ENCODE measurements at places on chromosomes 1 and 21.

DNA sequence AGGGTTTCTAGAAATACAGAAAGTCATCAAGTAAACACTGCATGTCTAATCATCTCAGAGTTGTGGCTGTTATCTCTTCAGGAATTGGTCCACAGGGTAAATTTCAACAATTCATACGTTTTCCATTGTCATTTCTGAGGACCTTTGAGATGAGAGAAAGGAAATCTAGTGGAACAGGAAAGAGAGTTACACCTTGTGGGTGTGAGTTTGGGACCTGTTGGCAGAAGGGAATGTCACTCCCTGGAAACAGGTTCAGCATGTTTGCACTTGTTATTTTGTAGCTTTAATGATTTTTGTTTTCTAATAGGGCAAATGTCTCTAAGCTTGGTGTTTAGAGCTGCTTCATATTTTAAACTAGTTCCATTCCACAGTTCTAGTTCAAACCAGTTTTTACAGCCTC is 5.6 kb downstream of the TMEM167B start:
- no peak for DNase-seq

GRCh38 chr1:234324821-234325220 is 48.4 kb upstream of the COA6 start:
- DNase-seq: no peak

DNA sequence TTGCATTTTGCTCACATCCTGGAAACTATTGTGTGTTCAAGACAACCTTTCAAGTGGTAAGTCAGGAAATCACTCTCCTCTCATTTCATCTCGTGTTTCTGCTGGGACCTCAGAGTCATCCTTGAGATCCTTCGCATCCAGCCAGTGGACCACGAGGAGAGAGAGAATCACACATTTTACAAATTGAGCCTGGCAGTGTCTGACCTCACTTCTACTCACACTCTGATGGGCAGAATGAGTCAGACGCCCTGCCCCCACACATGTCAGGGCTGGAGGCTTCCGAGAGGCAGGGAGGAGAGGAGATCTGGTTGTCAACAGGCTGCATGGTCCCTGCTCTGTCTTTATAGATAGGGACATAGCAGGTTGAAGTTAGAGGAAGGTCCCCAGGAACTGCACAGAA is 509.7 kb downstream of the AJAP1 start:
- DNase-seq: no peak

GRCh38 chr21:33024201-33025103 is 1.3 kb upstream of the OLIG2 start:
- no peak for DNase-seq

GRCh38 chr1:226575739-226576378 is 27.3 kb downstream of the STUM start:
- no peak for DNase-seq

- DNase-seq: no peak
Observed at GRCh38 chr1:157156058-157156541, 17.9 kb upstream of the ETV3 start.

GRCh38 chr1:22105611-22106207 is 37.2 kb downstream of the WNT4 start:
- DNase-seq: no peak

GRCh38 chr1:159014003-159014571 is 4.4 kb downstream of the IFI16 start:
- no peak for DNase-seq

- no peak for DNase-seq
Observed at GRCh38 chr1:10105484-10105883, 72.7 kb downstream of the UBE4B start.

GRCh38 chr1:224722838-224723237 is 106.7 kb downstream of the CNIH3 start:
- no peak for DNase-seq

DNA sequence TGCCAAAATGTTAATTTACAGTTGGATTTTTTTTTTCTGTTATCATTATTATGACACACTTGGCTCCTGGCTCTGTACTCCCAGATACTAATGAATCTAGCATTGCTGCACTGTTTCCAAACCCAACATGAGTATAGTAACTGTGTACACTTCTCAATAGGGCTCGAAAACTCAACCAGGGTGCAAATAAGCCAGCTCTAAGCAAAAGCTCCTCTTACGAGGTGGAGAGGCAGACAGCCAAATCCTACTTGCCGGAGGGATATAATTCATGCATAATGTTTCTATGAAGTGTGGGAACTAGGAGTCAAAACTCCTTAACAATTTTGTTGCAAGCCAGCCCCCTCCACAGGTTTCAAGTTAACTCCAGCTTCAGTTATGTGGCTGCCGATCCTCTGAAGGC is 510.4 kb upstream of the ZP4 start:
- no peak for DNase-seq

DNA sequence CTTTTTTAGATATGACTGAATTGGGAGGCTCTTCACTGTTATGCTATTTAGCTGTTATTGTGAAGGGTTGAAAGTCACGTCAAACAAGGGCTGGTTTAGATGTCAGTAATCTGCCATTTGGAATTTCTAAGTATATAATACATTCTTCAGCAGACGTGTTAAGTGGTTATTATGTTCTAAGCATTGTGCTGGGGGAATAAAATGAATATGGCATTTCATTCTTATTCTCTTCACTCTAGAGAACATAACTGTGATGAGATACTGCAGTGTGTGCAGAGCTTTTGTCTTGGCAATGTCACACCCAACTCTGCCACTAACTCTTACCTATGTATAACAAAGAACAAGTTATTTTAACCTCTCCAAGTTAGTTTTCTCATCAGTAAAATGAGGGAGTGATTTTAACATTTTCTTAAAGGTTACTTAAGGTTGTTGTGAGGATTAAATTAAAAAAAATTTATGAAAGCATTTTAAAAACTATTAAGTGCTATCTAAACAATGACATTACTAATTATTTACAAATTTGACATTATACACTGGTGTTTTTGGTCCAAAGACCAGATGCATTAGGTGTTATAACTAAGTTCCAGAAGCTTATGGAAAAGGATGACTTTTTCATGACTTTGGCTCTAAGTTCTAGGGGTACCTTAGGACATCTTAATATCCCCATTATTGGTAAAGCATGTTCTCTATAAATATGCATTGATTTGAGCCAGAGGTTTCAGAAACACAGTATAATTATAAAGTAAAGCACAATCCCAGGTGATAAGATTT is 58.3 kb downstream of the SLC30A7 start:
- DNase-seq: no peak

GRCh38 chr1:145979746-145980456 is 15.4 kb downstream of the POLR3GL start:
- no peak for DNase-seq

DNA sequence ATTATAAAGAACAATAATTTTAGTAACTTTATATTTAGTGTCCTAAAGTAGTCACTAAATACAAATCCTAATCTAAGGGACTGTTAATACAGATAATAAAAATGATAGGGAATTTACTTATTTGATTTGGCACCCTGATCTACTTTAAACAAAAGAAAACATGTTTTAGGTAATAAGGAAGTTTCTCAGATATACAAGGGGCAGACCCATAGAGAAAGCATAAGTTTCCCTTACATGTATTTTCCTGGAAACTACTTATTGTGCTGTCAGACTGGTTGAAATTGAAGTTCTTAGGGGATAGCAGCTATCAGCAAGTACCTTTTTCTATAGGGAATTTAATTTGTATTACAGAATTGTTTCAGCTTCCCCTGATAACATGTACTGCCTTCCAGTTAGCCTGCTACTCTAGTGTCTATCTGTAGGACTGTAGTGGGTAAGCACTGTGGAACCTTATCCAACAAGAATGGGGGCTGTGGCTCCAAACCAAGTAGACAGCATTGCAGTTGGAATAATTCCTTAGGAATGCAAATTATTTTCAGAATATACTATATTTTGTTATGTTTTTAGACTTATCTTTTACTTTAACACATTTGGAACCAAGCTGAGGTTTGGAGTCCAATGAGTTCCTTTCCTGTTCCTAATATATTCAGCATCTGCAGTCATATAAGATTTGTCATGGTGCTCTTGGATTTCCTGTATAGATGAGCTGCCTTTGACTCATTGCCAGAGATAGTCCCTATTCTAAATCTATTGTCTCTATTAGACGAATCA is 14.7 kb downstream of the MSH4 start:
- no peak for DNase-seq

- no peak for DNase-seq
Observed at GRCh38 chr1:109807402-109807801, 43.7 kb upstream of the EPS8L3 start.

DNA sequence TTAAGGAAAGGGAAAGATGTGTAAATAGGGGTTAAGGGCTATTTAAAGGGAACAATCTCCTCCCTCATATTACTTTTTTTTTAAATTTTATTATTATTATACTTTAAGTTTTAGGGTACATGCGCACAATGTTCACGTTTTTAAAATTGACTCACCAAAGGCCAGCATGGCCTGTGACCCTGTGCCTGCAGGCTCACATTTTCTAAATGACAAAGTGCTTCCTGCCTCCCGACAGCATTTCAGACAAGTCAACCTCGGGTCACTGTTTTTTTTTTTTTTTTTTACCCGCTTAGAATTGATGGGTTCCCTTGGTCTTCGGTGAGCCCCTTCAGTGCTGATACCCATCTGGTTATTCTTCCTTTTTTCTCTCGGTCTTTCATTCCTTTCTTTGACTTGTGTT is 70.4 kb upstream of the SCAF4 start:
- DNase-seq: no peak

DNA sequence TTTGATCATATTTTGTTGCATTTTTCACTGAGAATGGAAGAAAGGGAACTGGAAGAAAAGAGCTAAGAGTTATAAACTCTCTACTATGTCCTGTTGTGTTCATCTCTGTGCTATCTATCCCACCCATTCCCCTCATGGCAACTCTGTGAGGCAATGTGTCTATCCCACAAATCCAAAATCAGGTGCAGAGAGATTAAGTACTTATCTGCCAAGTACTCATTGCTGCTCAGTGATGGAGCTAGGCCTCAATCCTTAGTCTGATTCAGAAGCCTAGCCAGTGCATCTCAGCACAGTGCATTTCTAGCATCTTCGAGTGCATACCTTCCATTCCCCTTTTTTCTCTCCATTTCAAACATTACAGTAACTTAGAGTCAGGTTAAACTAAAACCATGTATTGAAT is 270.6 kb downstream of the TPR start:
- DNase-seq: no peak

DNA sequence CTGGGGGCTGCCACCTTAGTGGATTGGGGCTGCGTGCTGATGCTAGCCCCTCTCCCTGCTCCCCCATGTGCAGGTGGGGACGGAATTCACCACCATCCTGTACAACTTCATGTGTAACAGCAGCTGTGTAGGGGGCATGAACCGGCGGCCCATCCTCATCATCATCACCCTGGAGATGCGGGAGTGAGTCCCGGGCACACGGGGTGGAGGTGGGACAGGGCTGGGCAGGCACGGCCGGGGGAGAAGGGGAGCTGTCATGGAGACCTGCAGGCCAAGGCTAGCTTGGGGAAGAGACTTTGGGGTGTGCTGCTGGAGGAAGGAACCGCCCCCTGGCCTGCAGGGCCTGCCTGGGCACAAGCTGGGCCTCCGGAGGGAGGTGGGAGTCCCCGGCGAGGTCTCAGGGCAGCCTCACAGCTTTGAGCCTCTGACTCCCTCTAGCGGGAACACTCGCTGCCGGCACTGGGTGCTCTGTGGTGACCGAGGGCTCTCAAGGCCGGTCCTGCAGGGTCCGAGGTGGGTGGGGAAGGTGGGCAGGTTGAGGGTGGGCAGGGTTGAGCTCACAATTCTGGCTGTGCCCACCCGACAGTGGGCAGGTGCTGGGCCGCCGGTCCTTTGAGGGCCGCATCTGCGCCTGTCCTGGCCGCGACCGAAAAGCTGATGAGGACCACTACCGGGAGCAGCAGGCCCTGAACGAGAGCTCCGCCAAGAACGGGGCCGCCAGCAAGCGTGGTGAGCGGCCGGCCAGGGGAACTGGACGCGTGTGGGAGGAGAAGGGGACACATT is 25.0 kb upstream of the CCDC27 start:
- no peak for DNase-seq

DNA sequence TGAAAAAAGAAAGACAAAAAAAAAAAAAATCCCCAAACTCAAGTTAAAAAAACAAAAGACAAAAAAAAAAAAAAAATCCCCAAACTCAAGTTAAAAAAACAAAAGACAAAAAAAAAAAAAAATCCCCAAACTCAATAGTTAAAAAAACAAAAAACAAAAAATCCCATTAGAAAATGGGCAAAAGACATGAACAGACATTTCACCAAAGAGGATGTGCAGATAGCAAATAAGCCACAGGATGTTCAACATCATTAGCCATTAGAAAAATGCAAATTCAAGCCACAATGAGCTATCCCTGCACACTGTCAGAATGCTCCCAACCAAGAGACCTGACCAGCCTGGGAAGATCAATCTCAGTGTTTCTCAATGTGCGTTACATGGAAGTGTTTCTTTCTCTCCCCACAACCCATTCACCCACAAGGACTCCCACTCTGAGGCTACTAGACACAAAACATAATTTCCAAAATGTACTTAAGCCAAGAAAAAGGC is 33.9 kb downstream of the MRAP start:
- DNase-seq: no peak

DNA sequence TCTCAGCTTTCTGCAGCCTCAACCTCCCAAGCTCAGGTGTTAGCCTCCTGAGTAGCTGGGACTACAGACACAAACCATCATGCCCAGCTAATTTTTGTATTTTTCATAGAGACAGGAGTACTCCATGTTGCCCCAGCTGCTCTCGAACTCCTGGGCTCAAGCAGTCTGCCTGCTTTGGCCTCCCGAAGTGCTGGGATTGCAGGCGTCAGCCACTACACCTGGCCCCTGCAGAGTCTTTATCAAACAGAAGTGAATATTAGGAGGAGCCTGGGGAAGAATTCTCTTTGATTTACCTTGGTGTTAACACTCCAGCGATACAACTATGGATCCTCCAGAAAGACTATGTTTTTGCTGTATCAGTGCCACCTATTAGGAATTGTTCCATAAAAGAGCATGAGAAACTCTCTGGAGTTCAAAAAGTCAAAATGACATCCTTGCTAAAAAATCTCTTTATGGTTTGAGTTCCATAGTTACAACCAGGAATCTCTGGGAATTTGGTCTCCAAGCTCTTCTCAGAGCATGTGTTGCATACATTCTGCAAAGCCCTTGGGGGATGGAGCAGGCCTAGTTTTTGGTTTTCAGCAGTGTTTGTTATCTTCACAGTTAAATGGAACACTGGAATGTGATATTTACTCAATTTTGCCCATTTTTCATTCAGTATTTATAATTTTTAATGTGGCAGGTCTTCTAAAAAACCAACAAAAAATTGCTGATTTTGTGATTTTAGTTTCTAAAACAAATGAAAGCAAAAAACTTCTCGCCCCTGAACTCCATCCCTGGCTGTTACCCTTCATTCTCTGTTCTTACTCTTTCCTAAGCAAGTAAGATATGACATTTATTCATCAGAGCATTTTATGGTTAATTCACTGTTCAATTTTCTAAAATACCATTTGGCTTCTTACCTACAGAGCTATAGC is 77.3 kb downstream of the OLFML2B start:
- DNase-seq: no peak

GRCh38 chr21:39480271-39480670 is 28.5 kb downstream of the SH3BGR start:
- no peak for DNase-seq
